OCI-M1 (cell line): ENCODE measurements at places on chromosomes 6 and 20.
A peak's percentile ranks its signal among the peaks of the same experiment; 100 is the strongest.

- DNase-seq: peak; percentile 91
Observed at GRCh38 chr6:79630883-79631692, at the start of gene SH3BGRL2. SH3BGRL2 (plus strand) TSS chr6:79631329; CDS start chr6:79631462, 133 bp downstream.

GRCh38 chr6:119348748-119349360 lies 707 bp downstream of the MAN1A1 start:
- DNase-seq: no peak

DNA sequence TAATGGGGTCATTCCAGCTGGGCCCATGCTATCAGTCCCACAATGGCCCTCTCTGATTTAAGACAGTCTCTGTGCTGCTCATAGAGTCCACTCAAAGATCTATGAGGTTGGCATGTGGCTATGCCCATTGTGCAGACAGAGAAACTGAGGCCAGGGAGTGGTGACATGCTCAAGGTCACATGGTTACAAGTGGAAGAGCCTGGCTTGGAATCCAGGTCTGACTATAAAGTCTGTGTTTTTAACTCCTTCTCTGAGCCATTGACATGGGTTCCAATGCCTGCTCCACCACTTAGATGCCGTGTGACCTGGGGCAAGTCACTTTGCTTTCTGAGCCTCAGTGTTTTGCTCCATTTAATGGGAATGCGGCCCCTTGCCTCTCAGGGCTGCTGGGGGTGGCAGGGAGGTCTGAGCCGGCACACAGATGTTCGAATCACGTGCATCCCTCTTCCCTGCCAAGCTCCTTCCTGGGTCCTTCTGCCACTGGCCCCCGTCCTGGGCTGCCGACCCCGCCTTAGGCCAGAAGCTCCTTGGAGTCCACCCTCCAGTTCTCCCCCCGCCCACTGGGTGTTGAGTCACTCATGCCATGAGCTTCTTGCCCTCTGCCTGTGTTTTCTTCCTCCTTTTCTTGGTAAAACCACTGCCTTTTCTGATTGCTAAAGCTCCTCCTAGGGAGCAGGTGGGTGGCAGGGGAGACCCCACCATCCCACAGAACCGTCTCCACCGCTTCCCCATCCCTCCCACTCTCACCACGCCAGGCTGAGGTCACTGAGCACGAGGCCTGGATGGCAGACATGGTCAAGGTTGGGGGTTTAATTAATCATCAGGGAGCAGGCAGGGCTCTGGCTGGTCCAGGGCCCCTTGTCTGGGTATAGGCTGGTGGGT lies 35.7 kb downstream of the CEBPB start:
- peak; percentile 77 for DNase-seq

- no peak for DNase-seq
Observed at GRCh38 chr20:16748308-16748900, at the start of gene OTOR. OTOR (plus strand) TSS chr20:16748358; CDS start chr20:16748402, 44 bp downstream.

- no peak for DNase-seq
Observed at GRCh38 chr6:74597266-74597665, 608.6 kb downstream of the COL12A1 start.

- peak; percentile 33 for DNase-seq
Observed at GRCh38 chr6:147664092-147664491, 155.6 kb downstream of the SAMD5 start.

DNA sequence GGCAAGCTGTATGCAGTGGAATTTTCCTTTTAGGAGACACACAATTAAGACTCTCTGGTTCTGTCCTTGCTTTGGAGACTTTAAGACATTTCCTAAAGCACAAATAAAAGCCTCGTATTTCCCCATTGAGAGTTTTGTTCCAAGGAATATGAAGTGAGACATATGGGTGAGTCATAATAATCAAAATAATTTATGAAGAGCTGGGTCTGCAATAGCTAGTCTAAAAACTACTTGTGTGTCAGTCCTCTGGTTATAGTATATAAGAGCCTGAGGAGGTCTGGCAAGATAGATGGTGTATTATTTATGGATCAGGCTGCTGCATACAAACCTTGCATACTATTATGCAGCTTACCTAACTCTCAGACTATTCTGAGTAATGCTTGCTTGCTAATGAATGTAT lies 142.6 kb downstream of the ADGRG6 start:
- DNase-seq: no peak

DNA sequence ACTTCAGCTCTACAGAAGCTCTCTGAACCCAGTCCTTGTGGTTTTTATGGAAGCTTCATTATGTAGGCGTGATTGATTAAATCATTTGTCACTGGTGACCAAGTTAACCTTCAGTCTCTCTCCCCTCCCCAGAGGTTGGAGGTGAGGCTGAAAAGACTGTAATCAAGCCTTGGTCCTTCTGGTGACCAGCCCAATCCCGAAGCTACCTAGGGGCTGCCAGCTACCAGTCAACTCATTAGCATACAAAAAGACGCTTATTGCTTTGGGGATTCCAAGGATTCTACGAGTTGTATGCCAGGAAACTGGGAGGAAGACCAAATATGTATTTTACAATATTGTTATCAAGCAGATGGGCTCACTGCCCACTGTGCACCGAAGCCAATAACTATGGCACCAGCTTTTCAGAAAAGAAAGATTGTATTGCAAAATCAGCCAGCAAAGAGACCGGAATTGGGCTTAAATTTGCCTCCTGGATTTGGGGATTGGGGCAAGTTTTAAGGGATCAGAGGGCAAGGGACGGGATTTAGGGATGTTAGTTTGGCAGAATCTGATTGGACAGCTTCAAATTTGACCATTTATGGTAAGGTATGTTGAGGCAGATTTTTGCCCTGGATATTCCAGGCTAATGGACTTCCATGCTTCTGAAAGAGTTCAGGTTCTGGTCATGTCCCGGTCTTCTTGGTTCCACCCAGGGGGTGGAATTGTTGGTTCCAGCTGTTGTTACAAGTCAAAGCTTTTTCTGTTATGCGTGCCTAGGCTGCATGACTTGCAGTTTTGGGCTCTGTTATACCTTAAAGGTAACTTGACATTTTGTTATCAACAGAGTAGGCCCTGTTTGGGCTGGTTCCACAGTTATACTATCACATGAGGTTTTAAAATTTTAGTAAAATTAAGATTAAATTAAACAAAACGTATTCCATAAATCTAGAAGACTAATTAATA lies 167.4 kb downstream of the COL9A1 start:
- no peak for DNase-seq

DNA sequence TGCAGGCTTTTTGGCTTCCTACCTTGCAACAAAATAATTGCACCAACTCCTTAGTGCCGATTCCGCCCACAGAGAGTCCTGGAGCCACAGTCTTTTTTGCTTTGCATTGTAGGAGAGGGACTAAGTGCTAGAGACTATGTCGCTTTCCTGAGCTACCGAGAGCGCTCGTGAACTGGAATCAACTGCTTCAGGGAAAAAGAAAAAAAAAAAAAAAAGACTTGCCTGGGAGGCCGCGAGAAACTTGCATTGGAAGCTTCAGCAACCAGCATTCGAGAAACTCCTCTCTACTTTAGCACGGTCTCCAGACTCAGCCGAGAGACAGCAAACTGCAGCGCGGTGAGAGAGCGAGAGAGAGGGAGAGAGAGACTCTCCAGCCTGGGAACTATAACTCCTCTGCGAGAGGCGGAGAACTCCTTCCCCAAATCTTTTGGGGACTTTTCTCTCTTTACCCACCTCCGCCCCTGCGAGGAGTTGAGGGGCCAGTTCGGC lies 420 bp downstream of the SOX4 start:
- DNase-seq: no peak

GRCh38 chr6:7959453-7959852 lies 48.9 kb upstream of the TXNDC5 start:
- no peak for DNase-seq

DNA sequence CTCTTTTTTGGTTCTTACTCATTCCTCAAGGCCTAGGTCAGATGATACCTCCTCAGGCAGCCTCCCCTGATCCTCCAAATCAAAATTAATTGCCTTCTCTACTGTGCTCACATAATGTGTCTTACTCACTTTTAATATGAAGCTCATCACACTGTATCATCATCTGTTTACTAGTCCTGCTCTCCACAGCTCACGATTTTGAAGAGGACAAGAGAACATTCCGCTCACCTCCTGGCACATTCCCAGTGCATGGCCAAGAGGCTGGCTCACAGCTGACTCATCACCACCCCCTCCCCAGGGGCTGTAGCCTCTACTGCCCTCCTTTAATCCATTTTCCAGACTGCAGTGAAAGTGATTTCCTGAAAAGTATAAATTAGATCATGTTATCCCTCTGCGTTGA lies 133.1 kb downstream of the ALDH8A1 start:
- no peak for DNase-seq

GRCh38 chr6:166580076-166581050 lies 6.1 kb downstream of the RAMACL start:
- DNase-seq: no peak

GRCh38 chr6:139473731-139474130 lies 99.3 kb upstream of the CITED2 start:
- no peak for DNase-seq

GRCh38 chr20:19809505-19809904 lies 51.4 kb downstream of the RIN2 start:
- DNase-seq: no peak

DNA sequence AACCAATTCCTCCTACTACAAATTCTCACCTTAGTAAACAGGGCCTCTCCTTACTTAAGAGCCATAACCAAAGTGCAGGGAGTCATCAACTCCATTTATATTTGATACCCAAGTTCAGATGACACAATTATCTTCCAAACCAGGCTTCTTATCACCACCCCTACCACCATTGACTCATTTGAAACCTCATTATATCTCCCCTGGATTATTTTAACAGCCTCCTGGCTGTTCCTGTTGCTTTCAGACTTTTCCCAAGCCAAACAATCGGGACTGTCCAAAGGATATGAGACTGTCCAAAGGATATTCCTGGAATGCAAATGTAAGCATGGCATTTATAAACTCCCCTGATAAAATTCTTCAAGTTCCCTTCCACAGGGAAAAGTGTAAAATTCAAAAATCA lies 394.3 kb downstream of the MAFB start:
- no peak for DNase-seq

- DNase-seq: peak; percentile 90
Observed at GRCh38 chr6:159989492-159990480, 20.9 kb downstream of the IGF2R start.

DNA sequence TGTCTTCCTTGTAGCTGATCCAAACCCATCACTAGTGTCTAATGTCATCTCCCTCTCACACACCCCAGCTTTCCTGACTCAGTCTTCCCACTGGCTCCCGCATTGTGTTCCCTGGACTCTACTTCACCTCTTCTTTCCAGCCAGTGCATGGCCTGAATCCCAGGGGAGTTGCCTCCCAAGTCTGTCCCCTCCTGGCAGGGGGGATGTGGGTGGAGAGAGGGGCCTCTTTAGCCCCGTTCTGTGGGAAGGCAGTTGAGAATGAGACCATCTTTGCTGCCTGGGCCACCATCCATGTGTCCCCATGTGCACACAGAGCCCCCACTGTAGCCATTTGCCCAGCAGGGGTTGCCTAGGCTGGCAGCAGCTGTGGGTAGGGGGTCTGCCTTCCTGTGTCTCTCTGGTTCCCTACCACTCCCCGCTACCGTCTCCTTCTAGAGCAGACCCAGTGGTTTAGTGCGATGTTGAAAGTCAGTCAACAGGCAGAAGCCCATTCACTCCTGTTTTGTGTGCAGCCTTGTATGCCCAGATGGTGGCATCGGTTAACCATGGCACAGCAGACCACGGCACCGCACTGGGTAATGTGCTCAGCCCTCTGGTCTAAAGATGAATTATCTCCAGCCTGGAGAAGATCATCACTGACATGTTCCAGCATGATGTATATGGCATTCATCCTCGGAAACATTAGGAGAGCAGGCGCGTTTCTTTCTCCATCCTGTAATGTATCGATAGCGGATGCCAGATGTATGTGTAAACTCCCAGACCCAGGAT lies 178.8 kb upstream of the SNX9 start:
- DNase-seq: no peak

DNA sequence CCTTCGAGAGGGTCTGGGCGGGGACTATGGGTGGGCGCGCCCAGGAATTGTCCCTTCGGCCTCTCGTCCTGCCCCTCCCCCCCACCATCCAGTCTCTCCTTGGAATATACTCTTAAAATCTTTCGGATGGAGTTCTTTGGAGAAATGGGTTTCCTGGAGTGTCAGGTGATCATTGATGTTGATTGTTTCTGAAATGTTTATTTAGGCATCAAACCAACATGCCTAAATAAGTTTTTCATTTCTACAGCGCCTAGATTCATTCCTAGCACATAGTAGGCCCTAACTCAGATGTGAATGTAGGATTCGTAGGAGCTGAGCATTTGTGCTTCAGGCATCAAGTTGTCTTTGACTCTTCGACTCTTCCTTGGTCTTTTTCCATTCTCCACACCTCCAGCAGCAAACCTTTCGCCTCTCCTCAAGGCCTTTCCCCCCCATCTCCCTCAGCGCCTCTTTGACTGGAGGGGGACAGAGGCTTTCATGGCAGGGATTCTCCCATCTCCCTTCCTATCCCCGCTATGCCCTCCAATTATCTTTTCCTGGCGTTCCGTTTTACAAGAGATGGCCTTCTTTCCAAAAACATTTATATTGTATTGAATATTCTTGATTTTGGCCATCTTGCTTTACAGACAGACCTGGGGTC lies 610 bp downstream of the CASP8AP2 start:
- DNase-seq: peak; percentile 48

- DNase-seq: no peak
Observed at GRCh38 chr6:42294759-42295158, 77.1 kb upstream of the MRPS10 start.

DNA sequence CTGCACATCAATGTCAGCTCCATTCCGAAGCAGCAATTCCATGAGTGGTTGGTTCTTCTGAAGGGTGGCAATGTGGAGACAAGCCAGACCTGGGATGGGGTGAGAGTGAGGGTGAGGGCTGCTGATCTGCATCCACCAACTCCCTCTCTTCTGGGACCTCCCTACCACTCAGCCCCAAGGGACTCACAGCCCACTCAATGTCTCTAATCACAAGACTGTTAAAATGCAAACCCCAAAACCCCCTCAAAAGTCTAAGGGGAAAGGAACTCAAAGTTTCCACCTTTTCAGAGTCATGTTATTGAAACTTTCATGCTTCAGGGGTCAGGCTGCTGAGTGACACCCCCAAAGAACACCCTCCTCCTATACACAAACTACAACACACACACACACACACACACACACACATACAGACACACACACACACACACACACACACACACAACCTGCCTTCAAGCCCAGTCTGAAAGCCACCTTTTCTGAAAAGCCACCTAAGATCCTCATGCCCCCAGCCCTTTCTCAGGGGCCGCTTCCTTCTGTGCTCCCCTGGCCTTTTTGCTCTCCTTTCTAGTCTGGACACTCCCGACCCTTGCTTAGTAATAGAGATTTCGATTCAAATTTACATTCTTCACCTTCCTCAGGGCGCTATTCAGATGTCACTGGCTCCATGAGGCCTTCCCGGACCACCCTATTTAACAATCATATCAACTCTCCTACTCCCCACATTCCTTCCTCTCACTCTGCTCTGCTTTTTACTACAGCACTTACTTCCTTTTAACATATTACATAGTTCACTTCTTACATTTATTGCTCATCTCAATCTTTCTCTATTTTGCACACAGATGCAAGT lies 3.3 kb upstream of the SLC35B2 start:
- DNase-seq: no peak

GRCh38 chr20:51236421-51236820 lies 213.5 kb upstream of the KCNG1 start:
- no peak for DNase-seq

GRCh38 chr20:17681726-17682102 lies 328 bp downstream of the RRBP1 start:
- no peak for DNase-seq

GRCh38 chr6:128371136-128371535 lies 149.3 kb downstream of the PTPRK start:
- DNase-seq: no peak

- DNase-seq: no peak
Observed at GRCh38 chr6:7142918-7143475, 35.2 kb downstream of the RREB1 start.

- DNase-seq: no peak
Observed at GRCh38 chr20:43171930-43172329, 17.8 kb downstream of the PTPRT start.
